Colonic mucosa (tissue), 4 donors: ENCODE measurements at places on chromosomes 4 and X. TPM values are rescaled to one million over a fixed set of nuclear protein-coding genes. Genes with fewer than 3 reads are reported as not detected.

Gene GAGE12F
- 0.99 TPM for total RNA-seq

- H3K4me3 ChIP-seq = no peak overlapping the region
- no peak for DNase-seq
- H3K27me3 ChIP-seq = no peaks in the 10 kb centered on the region
- H3K4me1 ChIP-seq = no peaks in the 10 kb centered on the region
These were observed 23.3 kb upstream of the ARX start for GRCh38 chrX:25039036-25039435.

DNA sequence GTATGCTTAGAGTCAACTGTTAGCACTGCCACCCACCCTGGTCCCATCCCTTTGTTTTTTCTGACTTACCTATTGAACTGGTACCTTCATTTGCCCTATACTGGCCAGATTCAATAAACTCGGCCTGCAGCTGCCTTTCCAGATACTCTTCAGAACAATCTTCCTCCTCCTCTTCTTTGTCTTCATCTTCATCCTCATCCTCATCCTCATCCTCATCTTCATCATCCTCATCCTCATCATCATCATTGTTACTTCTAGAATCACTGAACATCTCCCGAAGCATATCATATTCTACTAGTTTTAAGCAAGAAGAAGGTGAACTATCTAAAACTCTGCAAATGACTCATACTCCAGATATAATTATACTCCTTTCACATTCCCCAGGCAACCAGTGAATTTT lies 14.9 kb downstream of the TAF7L start:
- H3K27ac ChIP-seq = no peak overlapping the region
- DNase-seq = no peak
- H3K4me1 ChIP-seq = no peaks in the 10 kb centered on the region

GRCh38 chr4:87058356-87059073 lies 123.7 kb downstream of the AFF1 start:
- no peak for DNase-seq
- H3K27ac ChIP-seq = no peak overlapping the region
- H3K4me3 ChIP-seq = no peak overlapping the region
- no peaks in the 10 kb centered on the region for H3K4me1 ChIP-seq
- no peaks in the 10 kb centered on the region for H3K27me3 ChIP-seq
- no peaks in the 10 kb centered on the region for H3K36me3 ChIP-seq

- no peaks in the 10 kb centered on the region for H3K4me1 ChIP-seq
- no peak overlapping the region for H3K4me3 ChIP-seq
- no peak for DNase-seq
- H3K27ac ChIP-seq = no peak overlapping the region
These were observed 152.2 kb downstream of the REPS2 start for GRCh38 chrX:17098516-17099247.
